ENCODE measurements at places on chromosomes 4 and X.
A peak's percentile ranks its signal among the peaks of the same experiment; 100 is the strongest.

GRCh38 chr4:2942532-2943363, 20.5 kb downstream of the NOP14 start:
- peaks cover 35% of the 10 kb centered on the region for H3K36me3 ChIP-seq
- H3K4me1 ChIP-seq = peaks cover 16% of the 10 kb centered on the region
- H3K27ac ChIP-seq = peak overlapping the region; percentile 55
- H3K27me3 ChIP-seq = no peaks in the 10 kb centered on the region

- H3K4me3 ChIP-seq = no peak overlapping the region
- DNase-seq = no peak
- H3K36me3 ChIP-seq = no peaks in the 10 kb centered on the region
- no peak overlapping the region for H3K27ac ChIP-seq
Observed at GRCh38 chrX:111652719-111653118, 28.3 kb upstream of the ALG13 start.

DNA sequence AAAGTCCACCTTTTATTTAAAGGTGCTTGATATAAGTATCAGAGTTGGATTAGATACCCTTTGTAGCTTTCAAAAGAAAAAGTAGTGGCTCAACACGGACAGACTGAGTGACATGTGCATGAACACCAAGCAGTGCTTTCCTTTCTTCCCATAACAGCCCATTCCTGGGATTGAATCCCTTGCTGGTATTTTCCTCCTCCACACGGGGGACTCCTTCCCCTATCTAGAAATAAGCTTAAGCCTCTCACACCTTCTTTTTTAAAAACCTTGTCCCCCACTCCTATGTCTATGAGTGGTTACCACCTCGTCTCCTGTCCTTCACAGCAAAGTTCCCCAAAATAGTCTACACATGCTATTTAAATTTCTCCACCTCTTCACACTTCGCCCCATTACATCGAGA, 5.1 kb downstream of the AP1S2 start:
- H3K27ac ChIP-seq = no peak overlapping the region
- peaks cover 15% of the 10 kb centered on the region for H3K36me3 ChIP-seq
- no peak overlapping the region for H3K4me3 ChIP-seq

- no peak overlapping the region for H3K4me3 ChIP-seq
- peaks cover 4% of the 10 kb centered on the region for H3K27me3 ChIP-seq
- no peak overlapping the region for H3K27ac ChIP-seq
- DNase-seq = no peak
Observed at GRCh38 chr4:20433097-20433705, 181.5 kb downstream of the SLIT2 start.

DNA sequence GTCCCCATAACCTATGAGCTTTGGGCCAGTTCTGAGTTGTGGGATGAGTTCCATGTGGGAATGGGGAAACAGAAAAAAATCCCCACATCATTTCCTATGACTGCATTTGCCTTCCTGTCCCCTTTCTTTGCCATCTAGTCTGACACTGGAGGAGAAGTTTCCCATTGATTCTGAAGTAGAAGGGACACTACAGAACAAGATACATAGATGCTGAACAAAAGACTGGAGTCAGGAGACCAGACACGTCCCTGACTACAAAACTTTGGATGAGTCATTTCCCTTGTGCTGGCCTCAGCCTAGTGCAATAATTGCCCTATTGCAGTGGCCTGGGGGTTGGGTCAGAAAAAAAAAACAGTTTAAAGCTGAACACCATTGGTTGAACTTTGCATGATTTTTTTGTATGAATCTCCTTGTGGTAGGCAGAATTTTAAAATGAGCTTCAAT, 22.1 kb downstream of the BEX3 start:
- no peak overlapping the region for H3K27ac ChIP-seq
- peaks cover 2% of the 10 kb centered on the region for H3K4me1 ChIP-seq
- H3K36me3 ChIP-seq = no peaks in the 10 kb centered on the region
- DNase-seq = no peak
- peaks cover 4% of the 10 kb centered on the region for H3K27me3 ChIP-seq

DNA sequence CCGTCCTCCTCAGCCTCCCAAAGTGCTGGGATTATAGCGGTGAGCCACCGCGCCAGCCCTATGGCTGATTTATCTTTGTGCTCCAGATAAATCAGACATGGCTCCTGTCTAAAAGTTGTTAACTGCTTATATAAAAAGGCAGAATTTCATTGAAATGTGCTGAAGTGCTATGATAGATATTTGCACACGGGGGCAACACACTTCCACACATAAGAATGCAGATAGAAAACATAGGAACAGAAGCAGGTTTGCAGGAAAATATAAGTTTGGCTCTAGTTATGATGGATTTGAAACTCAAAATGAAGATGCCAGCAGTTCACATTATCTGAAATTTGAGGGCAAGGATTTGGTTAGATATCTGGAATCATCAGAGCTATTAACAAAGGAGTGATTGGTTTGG, 163.1 kb upstream of the SLITRK2 start:
- no peak overlapping the region for H3K4me3 ChIP-seq
- no peak for DNase-seq
- H3K27me3 ChIP-seq = no peaks in the 10 kb centered on the region
- H3K36me3 ChIP-seq = no peaks in the 10 kb centered on the region
- no peaks in the 10 kb centered on the region for H3K4me1 ChIP-seq
- no peak overlapping the region for H3K27ac ChIP-seq
